ENCODE measurements at places on chromosomes 16 and 17. TPM values are rescaled to one million over a fixed set of nuclear protein-coding genes. Genes with fewer than 3 reads are reported as not detected.

- H3K36me3 ChIP-seq: no peaks in the 10 kb centered on the region
- H3K27ac ChIP-seq: peak overlapping the region; percentile 70
- no peak for DNase-seq
- no peaks in the 10 kb centered on the region for H3K27me3 ChIP-seq
These were observed 10.5 kb upstream of the TSPOAP1 start for GRCh38 chr17:58338841-58339754.

DNA sequence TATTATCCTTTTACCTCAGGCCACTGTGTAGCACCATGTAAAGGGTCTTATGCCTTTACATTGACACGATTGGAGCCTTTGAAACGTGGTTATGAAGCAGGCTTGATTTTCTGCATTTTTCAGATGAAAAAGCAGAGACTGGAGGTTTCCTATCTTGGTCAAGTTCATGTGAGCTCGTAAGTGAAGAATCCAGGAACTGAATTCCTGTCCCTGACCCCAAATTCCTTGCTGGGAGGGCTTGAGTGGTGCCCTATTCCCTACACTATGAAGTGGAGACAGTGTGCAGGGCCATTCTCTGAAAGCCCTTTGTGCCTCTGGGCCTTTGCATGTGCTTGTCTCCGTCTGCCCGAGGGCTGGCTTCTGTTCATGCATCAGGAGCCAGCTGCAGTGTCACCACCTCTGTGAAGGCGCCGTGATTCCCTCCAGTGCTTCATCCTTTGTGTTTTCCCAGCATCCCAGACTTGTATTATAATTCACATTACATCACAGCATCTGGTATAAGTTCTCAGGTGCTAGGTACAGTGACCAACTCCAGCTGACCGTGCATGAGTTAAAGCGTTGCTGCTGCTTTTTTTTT lies 181.1 kb downstream of the SNX29 start:
- no peak overlapping the region for H3K27ac ChIP-seq
- H3K4me3 ChIP-seq: no peak overlapping the region
- no peaks in the 10 kb centered on the region for H3K4me1 ChIP-seq
- H3K36me3 ChIP-seq: no peaks in the 10 kb centered on the region

DNA sequence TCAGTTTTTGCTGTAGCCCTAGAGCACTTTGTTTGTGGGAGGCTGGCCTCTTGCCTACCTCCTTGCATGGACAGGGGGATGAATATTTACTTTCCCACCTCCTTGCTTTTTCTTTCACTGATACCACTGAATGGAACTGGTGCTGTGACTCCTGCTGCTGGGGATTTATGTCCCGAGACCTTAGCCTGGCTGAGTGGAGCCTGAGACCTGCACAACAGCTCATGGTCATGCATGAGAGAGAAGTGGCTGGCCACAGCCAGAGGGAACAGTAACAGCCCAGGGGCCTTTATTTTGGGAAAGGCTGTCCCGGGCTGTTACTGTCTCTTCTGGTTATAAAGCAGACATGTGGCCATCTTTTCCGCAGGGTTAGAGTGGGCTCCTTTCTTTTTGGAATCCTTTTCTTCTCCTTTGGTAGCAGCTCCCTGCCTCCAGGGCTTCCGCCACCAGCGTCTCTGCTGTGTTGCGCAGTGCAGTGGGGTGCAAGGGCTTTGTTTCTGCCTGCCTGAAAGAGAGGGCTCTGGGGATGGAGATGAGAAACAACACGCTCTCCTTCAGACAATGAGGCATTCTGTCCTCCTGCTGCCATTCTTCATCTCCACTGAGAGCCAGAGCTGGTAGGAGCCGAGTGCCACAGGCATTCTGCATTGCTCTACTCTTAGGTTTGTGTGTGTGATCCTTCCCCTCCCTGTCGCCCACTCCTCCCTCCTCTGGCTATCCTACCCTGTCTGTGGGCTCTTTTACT lies 14.5 kb downstream of the SNX11 start:
- DNase-seq: no peak
- H3K4me3 ChIP-seq: no peak overlapping the region
- H3K4me1 ChIP-seq: no peaks in the 10 kb centered on the region
- peaks cover 19% of the 10 kb centered on the region for H3K36me3 ChIP-seq

DNA sequence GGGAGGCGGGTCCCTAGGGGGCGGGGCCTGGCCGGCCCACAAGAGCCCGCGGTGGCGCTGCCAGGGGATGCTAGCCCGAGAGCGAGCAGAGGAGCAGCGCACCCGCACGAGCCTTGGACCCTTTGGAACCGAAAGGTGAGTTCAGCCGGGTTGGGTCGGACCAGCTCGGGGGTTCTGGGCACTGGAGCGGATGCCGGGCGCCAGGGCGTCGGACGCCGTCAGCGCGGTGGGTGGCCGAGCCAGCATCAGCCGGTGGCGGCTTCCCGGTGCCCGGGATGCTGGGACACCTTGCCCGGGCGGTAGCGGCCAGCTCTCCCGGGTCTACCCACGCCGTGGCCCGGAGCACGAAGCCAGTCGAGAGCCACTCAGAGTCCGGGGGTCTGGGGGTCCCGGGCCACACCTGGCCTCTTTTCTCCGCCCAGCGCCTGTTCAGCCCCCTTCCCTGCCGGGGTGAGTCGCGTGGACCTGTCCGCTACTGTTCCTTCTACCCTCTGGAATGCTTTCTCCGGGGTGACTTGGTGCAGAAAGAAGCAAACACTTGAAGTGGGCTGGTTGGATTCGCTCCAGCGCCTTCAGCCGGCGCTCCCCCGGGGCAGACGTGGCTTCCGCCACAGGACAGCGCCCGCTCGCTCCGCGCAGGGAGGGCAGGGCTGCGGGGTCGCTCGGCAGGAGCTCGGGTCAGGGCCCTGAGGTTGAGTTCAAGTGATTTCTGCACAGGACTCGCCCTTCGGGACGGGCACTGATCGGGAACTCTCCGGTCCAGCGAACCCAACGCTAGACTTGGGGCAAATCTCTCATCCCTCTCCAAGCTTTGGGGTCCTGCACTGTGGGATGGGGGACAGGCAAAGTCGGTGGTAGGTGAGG lies at the start of gene SCNN1G:
Gene SCNN1G (plus strand): TSS at position 67 of the 864 bp plus-strand sequence. CDS start 3,527 bp downstream, outside the sequence.
- no peak within 1 kb of the TSS for H3K27ac ChIP-seq
- H3K27me3 ChIP-seq: peaks cover 13% of the 10 kb centered on the region
- H3K4me3 ChIP-seq: peak within 1 kb of the TSS; percentile 64
- peaks cover 6% of the 10 kb centered on the region for H3K4me1 ChIP-seq
- no peak for DNase-seq
- no peaks in the 10 kb centered on the region for H3K36me3 ChIP-seq

- H3K27ac ChIP-seq: no peak overlapping the region
- no peak for DNase-seq
- no peak overlapping the region for H3K4me3 ChIP-seq
- no peaks in the 10 kb centered on the region for H3K27me3 ChIP-seq
- H3K4me1 ChIP-seq: no peaks in the 10 kb centered on the region
- H3K36me3 ChIP-seq: no peaks in the 10 kb centered on the region
These were observed 356.6 kb upstream of the XYLT1 start for GRCh38 chr16:17827313-17827712.

GRCh38 chr16:1414532-1415260 lies at the start of gene UNKL:
UNKL (minus strand) TSS chr16:1414704; CDS start chr16:1414691, 13 bp downstream.
- H3K27me3 ChIP-seq: no peaks in the 10 kb centered on the region
- no peak within 1 kb of the TSS for H3K27ac ChIP-seq
- H3K36me3 ChIP-seq: no peaks in the 10 kb centered on the region
- DNase-seq: no peak
- no peaks in the 10 kb centered on the region for H3K4me1 ChIP-seq

DNA sequence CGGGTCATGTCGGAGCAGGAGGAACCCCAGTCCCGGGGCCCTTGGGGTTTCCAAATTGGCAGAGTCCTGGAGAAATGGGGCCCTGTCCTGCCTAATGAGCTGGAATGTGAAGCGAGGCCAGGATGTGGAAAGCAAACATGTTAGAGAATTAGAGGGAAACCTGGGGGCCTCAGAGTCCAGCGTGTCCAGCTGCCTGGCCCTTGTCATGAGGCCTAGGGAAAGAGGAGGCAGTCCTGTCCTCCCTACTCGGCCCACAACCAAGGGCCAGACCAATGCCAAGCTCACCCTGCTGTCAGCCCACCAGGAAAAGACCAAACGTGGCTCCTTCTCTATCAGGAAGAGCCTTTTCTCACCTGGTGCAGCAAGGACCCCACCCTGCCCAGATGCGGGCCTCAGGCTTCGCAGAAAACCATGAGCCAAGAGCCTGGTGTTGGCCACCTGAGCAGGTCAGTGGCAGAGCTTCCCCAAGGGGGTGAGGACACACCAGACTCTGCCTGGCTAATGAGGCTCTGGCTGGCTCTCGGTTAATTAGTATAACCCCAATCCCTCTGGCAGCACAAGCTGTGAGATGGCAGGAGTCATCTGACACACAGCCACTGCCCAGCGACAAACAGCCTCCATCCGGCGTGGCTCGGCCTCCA lies 10.1 kb downstream of the TEKT5 start:
- H3K4me1 ChIP-seq: no peaks in the 10 kb centered on the region
- H3K4me3 ChIP-seq: no peak overlapping the region
- H3K27ac ChIP-seq: no peak overlapping the region

- no peak overlapping the region for H3K4me3 ChIP-seq
- no peaks in the 10 kb centered on the region for H3K4me1 ChIP-seq
- no peak overlapping the region for H3K27ac ChIP-seq
These were observed 12.4 kb downstream of the NMT1 start for GRCh38 chr17:45073414-45074070.

The SLC5A10 gene
- not detected for total RNA-seq

The CHD9NB gene
- total RNA-seq: 4.5 TPM

The CRYM gene
- 12.9 TPM for total RNA-seq

The SOX15 gene
- 15.2 TPM for total RNA-seq
